ENCODE measurements at places on chromosomes 1 and 21.

- no peak for DNase-seq
Observed at GRCh38 chr1:1922956-1923833, 4.1 kb upstream of the TMEM52 start.

- DNase-seq: no peak
Observed at GRCh38 chr1:229138058-229138457, 132.9 kb upstream of the RAB4A start.

- DNase-seq: no peak
Observed at GRCh38 chr21:14942801-14943490, 121.9 kb downstream of the NRIP1 start.

DNA sequence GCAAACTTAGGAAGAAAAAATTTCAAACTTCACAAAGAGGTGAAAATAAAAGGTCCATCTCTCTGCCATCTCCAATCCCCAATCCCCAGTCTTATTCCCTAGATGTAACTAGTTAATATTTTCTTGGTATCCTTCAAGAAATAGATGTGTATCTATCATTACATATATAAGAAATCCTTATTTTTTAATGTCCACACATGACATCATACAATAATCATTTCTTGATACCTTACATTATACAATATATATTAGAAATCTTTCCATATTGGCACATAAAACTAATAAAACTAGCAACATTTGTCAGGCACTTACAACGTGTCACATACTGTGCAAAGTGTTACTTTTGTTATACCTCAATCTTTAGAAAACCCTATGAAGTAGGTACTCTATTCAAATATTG lies 16.2 kb downstream of the DOCK7 start:
- no peak for DNase-seq

- DNase-seq: no peak
Observed at GRCh38 chr1:208967334-208967733, 616.2 kb upstream of the CAMK1G start.

DNA sequence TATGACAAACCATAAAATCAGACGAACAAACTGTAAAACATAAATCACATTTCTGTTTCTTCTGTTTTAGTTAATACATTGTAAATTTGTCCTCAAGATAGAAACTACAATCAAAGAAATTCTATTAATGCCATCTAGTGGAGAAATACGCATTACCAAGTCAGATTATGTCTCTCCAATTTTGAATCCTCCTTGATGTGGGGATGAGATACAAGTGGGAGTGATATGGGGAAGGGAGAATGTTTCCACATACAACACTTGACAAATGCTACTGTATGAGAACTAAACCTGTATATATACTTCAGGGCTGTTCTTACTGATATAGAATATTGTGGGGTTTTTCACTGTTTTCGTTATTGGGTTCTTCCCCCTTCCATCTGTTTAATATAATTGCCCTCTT lies 2.6 kb downstream of the HFM1 start:
- DNase-seq: no peak
